Right lobe of liver (tissue), 6 donors: ENCODE measurements at places on chromosomes 4 and X.

GRCh38 chrX:101617211-101618191 lies at the start of gene ARMCX6:
Gene ARMCX6 (minus strand): TSS chrX:101618000. CDS start chrX:101616620, 1,380 bp downstream.
- peak within 1 kb of the TSS; percentile 62 for H3K4me3 ChIP-seq
- H3K27me3 ChIP-seq = no peaks in the 10 kb centered on the region
- no peaks in the 10 kb centered on the region for H3K4me1 ChIP-seq
- H3K36me3 ChIP-seq = no peaks in the 10 kb centered on the region

DNA sequence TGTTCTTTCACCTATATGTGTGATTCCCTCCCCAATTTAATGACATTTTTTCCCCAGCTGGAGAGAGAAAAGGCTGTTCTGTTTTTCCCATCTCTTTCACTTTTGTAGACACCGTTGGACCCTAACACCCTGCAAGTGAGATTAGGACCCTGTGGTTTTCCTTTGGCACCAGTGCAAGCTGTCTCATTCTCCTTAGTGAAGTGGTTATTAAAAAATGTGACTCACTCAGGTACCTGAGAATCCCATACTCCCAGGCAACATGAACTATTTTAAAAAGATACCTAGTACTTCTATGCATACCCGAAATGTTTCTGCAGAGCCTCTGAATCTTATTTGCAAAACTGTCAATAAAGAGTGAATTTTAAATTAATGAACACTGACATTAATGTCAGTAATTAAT lies 175.7 kb upstream of the TBC1D9 start:
- no peak for DNase-seq
- H3K27ac ChIP-seq = no peak overlapping the region
- H3K27me3 ChIP-seq = no peaks in the 10 kb centered on the region
- H3K4me3 ChIP-seq = no peak overlapping the region

DNA sequence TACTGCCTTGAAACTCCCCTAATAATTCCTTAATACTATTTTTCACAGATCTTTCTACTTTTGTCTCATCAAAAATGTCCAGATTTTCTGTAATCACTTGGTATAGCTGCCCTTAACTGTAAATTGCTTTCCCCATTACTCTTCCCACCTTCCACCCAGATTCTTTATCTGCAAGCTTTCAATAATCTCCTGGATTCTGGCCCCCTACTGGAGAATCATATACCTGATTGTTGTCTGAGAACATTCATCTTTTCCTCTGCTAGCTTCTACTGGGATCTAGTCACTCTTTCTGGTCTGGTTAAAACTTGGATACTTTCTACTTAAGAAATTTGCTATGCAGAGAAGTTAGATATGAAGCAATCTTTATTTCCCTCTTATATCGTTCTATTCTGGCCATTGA lies 552.6 kb downstream of the PCDH19 start:
- H3K4me1 ChIP-seq = no peaks in the 10 kb centered on the region
- no peaks in the 10 kb centered on the region for H3K36me3 ChIP-seq
- no peak for DNase-seq
- no peak overlapping the region for H3K4me3 ChIP-seq

- no peak for DNase-seq
- no peak overlapping the region for H3K27ac ChIP-seq
- no peaks in the 10 kb centered on the region for H3K27me3 ChIP-seq
- no peaks in the 10 kb centered on the region for H3K36me3 ChIP-seq
- no peaks in the 10 kb centered on the region for H3K4me1 ChIP-seq
Observed at GRCh38 chrX:97666890-97667289, 783.2 kb downstream of the RPA4 start.

GRCh38 chr4:8523766-8524165 lies 56.4 kb upstream of the GPR78 start:
- no peaks in the 10 kb centered on the region for H3K27me3 ChIP-seq
- H3K4me1 ChIP-seq = no peaks in the 10 kb centered on the region
- DNase-seq = no peak
- H3K36me3 ChIP-seq = no peaks in the 10 kb centered on the region

DNA sequence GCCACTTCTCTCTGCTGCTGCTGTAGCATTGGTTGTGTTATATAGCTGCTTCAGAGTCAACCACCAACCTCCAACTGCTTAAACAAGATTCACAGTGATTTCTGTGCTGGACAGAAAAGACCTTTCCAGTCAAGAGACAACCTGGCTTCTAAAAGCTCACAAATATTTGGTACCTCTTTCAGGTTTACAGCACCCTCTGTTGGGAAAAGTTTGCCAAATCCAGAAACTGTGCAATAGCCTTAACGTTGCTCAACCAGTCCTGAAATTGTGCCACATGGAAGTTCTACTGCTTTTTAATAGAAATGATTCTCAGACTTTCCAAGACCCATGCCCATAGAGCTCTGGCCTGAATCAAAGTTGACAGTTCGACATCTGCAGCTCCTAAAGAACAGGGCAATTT lies 842.1 kb upstream of the HTR2C start:
- H3K4me3 ChIP-seq = no peak overlapping the region
- no peak overlapping the region for H3K27ac ChIP-seq
- no peak for DNase-seq
- H3K27me3 ChIP-seq = no peaks in the 10 kb centered on the region
- H3K36me3 ChIP-seq = no peaks in the 10 kb centered on the region
- no peaks in the 10 kb centered on the region for H3K4me1 ChIP-seq

- no peak overlapping the region for H3K27ac ChIP-seq
- no peaks in the 10 kb centered on the region for H3K4me1 ChIP-seq
- H3K4me3 ChIP-seq = no peak overlapping the region
- H3K27me3 ChIP-seq = no peaks in the 10 kb centered on the region
- H3K36me3 ChIP-seq = no peaks in the 10 kb centered on the region
Observed at GRCh38 chr4:156391325-156391653, 437.6 kb upstream of the CTSO start.

GRCh38 chrX:124501586-124501985 lies 155.2 kb downstream of the SH2D1A start:
- DNase-seq = no peak
- no peak overlapping the region for H3K27ac ChIP-seq
- no peaks in the 10 kb centered on the region for H3K36me3 ChIP-seq
- H3K27me3 ChIP-seq = no peaks in the 10 kb centered on the region
- H3K4me3 ChIP-seq = no peak overlapping the region

- H3K4me1 ChIP-seq = no peaks in the 10 kb centered on the region
- no peak overlapping the region for H3K4me3 ChIP-seq
- no peak overlapping the region for H3K27ac ChIP-seq
- DNase-seq = no peak
- no peaks in the 10 kb centered on the region for H3K36me3 ChIP-seq
Observed at GRCh38 chr4:83024233-83024632, 10.8 kb upstream of the COPS4 start.

- H3K27me3 ChIP-seq = no peaks in the 10 kb centered on the region
- no peaks in the 10 kb centered on the region for H3K36me3 ChIP-seq
- H3K4me1 ChIP-seq = no peaks in the 10 kb centered on the region
- no peak overlapping the region for H3K4me3 ChIP-seq
- no peak for DNase-seq
Observed at GRCh38 chrX:112751076-112751475, 71.3 kb upstream of the LHFPL1 start.

- H3K4me1 ChIP-seq = no peaks in the 10 kb centered on the region
- no peak for DNase-seq
- no peaks in the 10 kb centered on the region for H3K36me3 ChIP-seq
- no peaks in the 10 kb centered on the region for H3K27me3 ChIP-seq
- no peak overlapping the region for H3K27ac ChIP-seq
Observed at GRCh38 chr4:4781936-4782707, 77.3 kb upstream of the MSX1 start.

- no peaks in the 10 kb centered on the region for H3K4me1 ChIP-seq
- H3K27me3 ChIP-seq = no peaks in the 10 kb centered on the region
- H3K4me3 ChIP-seq = no peak overlapping the region
- H3K27ac ChIP-seq = no peak overlapping the region
- no peaks in the 10 kb centered on the region for H3K36me3 ChIP-seq
Observed at GRCh38 chr4:84847978-84848377, 118.5 kb downstream of the WDFY3 start.

GRCh38 chr4:78553529-78554060 lies 2.0 kb downstream of the ANXA3 start:
- H3K4me3 ChIP-seq = no peak overlapping the region
- no peaks in the 10 kb centered on the region for H3K4me1 ChIP-seq
- no peaks in the 10 kb centered on the region for H3K27me3 ChIP-seq

- H3K36me3 ChIP-seq = no peaks in the 10 kb centered on the region
- no peaks in the 10 kb centered on the region for H3K27me3 ChIP-seq
- H3K4me3 ChIP-seq = no peak overlapping the region
Observed at GRCh38 chr4:128601991-128602695, 207.4 kb upstream of the JADE1 start.

DNA sequence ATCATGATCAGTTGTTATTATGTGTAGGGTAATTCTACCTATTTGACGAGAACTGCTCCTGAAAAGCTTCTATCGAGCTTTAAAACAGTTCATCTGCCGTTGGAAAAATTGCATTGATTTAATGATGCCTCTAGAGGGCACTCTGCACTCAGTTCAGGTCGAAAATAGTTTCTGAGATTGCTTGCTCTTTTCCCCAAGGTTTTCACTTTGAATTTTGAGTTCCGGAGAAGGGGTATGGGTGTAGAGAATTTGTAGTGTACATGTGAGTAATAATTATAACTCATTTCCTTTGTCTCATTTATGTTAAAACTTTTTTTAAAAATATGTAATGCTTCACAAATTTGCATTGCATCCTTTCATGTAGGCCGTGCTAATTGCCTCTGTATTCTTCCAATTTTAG lies 28.4 kb upstream of the TNIP3 start:
- no peaks in the 10 kb centered on the region for H3K36me3 ChIP-seq
- H3K27ac ChIP-seq = no peak overlapping the region
- no peaks in the 10 kb centered on the region for H3K27me3 ChIP-seq
- H3K4me1 ChIP-seq = no peaks in the 10 kb centered on the region

DNA sequence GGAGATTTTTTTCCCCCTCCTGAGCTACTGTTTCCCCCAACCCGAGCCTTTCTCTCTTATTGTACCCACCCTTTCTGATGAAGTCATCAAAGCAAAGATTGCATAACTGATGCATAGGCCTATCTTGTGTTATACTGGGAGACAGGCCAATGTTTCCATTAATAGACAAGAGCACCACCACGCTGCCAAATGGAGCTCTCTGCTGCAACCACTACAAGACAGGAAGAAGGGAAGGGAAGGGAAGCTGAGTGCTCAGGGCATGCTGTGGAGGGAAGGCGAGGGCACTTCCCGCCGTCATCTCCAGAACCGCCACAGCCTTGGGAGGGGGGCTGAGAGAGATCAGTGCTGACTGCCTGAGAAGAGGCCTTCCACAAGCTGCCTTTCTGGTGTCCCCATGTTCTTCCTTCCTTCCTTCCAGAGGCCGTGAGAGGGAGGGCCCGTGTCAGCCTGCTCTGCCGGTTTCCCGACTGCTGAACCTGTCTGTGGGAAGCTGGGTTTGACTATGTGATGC lies 75.0 kb downstream of the MGST2 start:
- H3K4me3 ChIP-seq = peak overlapping the region; percentile 9
- DNase-seq = peak; percentile 72
- H3K4me1 ChIP-seq = no peaks in the 10 kb centered on the region
- no peaks in the 10 kb centered on the region for H3K27me3 ChIP-seq
- H3K27ac ChIP-seq = peak overlapping the region; percentile 87

DNA sequence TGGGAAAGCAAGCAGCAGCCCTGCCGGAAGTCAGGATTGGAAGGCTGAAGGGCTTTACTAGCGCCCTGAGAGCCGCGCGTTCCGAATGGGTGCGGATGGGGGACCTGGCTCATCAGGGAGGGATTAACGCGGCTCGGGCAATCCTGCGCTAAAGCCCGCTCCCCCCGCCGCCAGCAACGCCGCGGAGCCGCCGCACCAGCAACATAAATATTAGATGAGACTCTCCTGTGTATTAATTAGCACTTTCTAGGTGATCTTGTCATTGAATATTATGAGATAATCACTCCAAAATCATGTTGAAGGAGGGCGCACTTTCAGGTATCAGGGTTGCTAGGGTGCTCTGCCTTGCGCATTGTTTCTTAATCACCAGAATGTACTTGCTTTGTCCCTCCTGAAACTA lies 357.2 kb upstream of the FAM241A start:
- H3K36me3 ChIP-seq = no peaks in the 10 kb centered on the region
- no peak overlapping the region for H3K4me3 ChIP-seq
- no peaks in the 10 kb centered on the region for H3K27me3 ChIP-seq
- H3K4me1 ChIP-seq = no peaks in the 10 kb centered on the region
- H3K27ac ChIP-seq = no peak overlapping the region
- DNase-seq = no peak

DNA sequence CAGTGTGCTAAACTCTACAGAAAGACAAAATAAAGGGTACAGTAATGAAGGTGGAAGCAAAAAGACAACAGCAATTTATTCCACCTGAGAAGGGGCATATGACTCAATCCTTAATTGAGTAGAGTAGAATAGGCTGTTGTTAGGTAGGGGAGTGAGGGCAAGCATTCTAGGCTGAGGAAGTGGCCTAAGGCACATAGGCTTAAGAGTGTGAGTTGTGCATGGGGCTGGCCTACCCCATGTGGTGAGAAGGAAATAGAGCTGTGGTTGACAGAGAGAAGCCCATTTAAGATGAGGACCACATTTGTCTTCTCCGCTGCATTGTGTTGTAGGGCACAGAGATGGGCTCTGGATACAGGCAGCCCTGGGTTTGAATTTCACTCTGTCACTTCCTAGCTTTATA lies 3.4 kb upstream of the ZCCHC18 start:
- DNase-seq = no peak
- H3K4me3 ChIP-seq = no peak overlapping the region
- no peaks in the 10 kb centered on the region for H3K4me1 ChIP-seq
- H3K27ac ChIP-seq = no peak overlapping the region
- no peaks in the 10 kb centered on the region for H3K36me3 ChIP-seq

DNA sequence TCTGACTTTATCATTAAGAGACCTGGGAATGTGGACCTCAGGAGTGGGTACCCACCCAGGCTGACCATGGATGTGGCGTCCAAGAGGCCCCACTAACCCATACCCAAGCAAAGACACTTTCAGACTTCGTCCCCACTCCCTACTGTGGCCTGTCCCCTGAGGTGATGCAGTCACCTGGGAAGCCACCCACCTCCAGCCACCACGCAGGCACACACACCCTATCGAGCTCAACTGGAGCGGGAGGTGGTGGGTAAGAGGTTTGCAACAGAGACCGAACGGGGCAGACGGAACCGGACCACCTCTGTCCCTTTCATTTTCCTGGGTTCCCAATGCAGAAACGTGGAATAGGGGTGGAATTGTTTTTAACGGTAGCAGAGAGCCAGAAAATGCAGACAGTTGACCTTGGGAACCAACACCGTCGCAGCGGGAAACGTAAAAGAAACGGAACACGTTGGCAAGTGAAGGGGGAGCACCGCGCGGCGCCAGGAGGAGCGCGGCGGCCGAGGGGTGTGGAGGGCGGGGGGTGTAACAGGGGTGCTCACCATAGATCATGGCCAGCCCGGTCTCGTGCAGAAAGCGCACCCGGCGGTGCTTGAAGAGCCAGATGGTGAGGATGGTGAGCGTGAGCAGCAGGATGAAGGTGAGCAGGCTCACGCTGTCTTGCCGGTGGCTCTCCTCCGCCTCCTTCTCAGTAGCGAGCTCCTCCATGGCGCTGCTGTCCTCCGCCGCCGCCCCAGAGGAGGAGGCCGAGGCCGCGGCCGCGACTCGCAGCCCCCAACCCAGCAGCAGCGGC lies 559 bp downstream of the SLC9A7 start:
- DNase-seq = no peak
- H3K27ac ChIP-seq = no peak overlapping the region

GRCh38 chr4:107736037-107736436 lies 16.0 kb upstream of the PAPSS1 start:
- no peak overlapping the region for H3K27ac ChIP-seq
- no peaks in the 10 kb centered on the region for H3K36me3 ChIP-seq
- no peak for DNase-seq
- H3K4me1 ChIP-seq = peaks cover 8% of the 10 kb centered on the region
- H3K4me3 ChIP-seq = no peak overlapping the region
